Fibroblast of skin of right biceps (primary cell): ENCODE measurements at places on chromosomes 5 and 9.

GRCh38 chr5:120545951-120546350 lies 81.9 kb downstream of the PRR16 start:
- no peak for DNase-seq

DNA sequence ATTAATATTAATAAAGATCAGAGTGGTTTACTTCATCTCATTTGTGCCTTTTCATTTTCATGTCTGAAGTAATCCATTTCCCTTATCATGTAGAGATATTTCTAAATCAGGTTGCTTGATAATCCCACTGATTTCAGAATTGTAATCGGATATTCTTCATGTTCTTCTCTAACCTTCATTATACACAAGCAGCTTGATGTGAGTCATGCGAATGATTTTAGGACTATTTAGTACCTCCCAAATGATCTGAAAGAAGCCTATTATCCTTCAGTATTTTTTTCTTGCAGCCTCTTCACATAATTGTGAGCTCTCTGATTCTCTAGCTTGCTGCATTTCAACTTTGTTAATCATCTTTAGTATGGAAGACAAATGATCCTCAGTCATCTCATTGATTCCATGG lies 182.0 kb downstream of the GIN1 start:
- DNase-seq, result peak; percentile 33

DNA sequence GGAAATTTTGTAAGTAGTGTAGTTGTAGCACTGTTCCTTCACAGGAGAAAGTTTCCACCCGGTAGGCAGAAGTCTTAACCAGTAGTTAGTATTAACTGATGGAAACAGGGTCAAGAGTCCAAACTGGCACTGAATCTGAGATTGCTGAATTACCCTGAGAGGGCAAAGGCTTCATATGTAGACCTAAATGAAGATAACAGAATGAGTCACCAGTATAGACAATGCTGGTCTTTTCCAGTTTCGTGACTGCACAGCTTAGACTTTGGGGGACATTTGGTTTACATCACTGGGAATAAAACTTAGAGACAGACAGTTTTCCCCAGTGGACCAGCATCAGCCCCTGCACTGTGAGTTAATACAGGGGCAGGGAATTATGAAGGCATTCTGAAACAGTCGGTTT lies 60.5 kb downstream of the PCSK5 start:
- no peak for DNase-seq

DNA sequence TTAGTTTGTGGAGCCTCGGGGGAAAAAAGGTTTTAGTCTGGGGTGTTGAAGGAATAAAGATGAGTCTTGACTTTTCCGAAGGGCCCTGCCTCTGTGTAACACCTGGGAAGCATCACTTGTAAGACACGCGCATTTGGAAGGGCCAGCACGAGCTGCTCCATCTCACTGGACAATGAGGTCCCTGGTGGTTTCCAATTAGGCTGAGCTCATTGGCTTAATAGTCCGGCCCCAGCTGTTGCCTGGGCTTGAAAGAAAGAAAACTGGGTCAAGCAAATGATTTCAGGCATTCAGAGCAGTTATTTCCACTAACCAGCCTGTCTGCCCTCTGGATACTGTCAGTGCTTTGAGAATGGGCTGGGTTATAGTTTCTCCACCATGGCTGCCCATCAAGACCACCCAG lies 64.5 kb downstream of the NSUN2 start:
- DNase-seq, result no peak

DNA sequence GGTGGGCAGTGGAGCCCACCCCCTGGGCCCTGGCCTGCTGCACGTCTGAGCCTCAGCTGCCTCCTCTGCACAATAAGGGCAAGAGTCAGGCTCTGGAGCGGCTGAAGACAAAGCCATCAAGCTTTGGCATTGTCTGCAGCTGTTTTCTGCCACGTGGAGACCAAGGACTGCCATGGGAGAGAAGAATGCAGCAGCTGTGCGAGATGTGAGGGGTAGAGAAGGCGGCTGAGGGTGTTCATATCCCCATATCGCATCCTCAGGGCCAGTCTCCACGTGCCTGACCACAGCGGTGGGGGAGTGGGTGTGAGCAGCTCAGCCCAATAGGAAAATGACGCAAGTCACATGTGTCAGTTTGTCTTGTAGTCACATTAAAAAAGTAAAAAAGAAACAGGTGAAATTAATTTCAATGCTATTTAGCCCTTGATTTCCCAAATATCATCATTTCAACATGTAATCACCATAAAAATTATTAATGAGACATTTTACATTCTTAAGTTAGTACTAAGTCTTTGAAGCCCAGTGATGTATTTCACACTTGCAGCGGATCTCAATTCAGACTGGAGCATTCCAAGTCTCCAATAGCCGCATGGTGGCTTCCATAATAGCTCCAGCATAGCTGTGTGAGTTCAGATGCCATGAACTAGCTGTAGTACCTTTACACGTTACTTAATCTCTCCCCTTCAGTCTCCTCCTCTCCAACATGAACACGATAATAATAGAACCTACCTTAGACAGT lies 6.6 kb downstream of the C1QTNF2 start:
- peak; percentile 58 for DNase-seq

DNA sequence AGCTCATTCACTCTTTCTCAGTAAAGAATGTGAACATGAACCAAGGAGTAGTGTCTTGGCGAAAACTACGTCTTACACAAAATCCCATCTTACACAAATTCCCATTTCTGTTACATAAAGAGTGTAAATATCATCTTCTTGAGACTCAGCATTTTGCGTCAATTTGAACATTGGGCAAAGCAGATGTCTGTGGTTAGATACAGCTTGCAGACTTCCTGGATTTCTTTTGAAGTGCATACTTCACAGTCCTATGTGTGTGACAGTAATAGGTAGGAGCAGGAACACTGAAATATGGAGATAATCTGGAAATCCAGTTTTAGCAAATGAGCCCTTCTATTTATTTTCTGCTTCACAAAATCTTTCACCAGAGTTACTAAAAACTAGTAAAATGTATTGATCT lies 58.8 kb downstream of the C6 start:
- no peak for DNase-seq

GRCh38 chr9:124660341-124660801 lies 110.7 kb downstream of the NR6A1 start:
- peak; percentile 72 for DNase-seq

DNA sequence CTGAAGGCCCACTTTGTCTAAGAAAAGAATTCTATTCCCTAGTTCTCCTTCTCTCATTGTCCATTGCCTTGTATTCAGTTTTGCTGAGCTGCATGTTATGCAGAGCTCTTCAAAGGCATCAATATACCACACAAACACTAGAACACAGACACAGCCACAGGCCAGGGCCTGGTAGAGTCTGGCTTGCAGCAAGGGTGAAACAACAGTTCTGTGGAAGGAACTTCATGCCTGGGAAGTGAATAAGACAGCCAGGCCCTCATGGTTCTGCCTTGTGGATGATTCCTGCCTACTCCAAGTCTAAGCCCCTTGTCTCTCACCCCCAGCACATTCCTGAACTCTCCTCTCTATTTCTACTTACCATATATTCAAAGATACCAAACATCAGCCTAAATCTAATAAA lies 30.8 kb downstream of the KLHL3 start:
- DNase-seq, result peak; percentile 18

DNA sequence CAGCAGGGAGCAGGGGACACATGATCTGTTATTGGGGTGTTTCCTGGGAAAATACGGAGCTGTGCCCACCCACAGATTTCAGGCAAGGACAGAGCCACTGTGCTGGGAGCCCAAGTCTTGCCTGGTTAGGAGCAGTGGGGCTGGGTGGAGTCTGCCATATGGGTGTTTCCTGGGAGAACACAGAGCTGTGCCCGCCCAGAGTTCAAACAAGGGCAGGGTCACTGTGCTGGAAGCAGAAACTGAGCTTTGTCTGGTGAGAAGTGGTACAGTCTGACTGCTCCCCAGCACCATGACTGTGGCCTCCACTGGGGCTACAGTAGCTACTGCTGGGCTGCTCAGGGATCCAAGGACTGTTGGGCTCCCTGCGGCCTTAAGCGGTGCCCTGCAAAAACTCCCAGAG lies 135.5 kb downstream of the MCTP1 start:
- no peak for DNase-seq

DNA sequence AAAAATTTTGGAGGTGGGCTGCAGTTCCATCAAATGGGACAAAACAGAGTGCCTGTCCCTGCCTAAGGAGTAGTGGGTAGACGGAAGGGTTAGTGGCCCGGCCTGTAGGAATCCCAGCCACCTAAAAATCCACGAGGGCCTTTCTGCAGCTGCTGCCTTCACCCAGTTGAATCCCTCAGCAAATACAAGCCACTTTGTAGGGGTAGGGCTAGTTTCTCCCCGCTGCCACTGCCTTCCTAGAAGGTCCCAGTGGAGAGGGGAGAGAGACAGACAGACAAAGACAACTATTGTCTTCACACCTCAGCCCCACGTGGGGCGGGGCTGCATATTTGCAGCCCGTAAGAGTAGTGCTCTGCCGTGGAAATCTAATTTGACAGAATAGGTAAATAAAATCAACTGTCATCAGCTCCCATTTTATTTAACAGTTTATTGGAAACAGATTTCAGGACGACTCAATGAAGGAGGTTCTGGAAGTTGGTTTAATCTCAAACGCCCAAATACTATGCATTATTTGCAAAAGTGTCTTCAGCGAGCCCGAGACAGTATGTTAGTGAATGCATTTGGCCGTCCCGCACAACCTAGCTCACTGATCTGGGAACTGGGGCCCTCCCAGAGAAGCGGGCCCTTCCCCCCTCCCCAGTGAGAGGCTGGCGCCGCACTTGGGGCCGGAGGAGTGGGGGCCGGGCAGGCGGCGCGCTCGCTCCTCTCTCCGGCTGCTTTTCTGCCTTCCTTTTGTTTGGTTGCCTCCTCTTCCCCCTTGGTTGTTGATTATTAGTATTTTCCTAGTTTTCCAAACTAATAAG lies 67.6 kb upstream of the TBCA start:
- DNase-seq, result peak; percentile 32

DNA sequence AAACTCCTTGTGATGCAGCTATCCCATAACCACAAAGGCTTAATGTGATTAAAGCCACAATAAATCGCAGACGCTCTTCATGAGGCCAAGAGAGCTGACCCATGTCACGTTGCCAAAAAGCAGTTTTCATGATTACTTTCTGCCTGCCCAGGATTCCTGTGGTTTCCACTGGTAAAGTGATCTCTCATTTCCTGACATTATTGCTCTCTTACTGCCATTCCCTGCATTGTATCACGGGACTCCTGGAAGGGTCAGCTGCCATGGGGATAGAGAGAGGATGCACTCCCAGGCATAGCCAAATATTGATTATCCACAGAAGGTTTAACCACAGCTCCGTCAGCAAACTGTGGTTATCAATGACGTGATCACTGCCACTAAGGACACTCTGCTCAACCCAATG lies 103.8 kb upstream of the SLC1A3 start:
- peak; percentile 99 for DNase-seq

DNA sequence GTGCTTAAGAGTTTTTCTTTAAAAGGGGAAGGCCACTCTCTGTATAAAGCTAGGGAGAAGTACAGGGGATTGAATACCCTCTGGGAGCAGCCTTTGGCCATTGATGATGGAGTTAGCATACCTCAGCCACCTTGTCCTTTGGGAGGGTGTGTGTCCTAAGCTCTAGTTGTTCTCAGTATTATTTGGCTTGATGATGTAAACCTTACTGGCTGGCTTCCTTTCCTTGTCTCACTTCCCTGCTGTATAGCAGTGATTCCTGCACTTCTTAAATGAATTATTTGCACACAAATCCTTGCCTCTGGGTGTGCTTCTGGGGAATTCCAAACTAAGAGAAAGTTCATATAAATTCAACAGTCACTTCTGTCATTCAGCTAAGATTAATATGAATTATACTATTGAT lies 234.9 kb upstream of the RIOK2 start:
- DNase-seq, result no peak

GRCh38 chr5:81303563-81303962 lies 2.2 kb downstream of the ZCCHC9 start:
- peak; percentile 63 for DNase-seq
